ENCODE measurements at places on chromosomes 7 and 10.

DNA sequence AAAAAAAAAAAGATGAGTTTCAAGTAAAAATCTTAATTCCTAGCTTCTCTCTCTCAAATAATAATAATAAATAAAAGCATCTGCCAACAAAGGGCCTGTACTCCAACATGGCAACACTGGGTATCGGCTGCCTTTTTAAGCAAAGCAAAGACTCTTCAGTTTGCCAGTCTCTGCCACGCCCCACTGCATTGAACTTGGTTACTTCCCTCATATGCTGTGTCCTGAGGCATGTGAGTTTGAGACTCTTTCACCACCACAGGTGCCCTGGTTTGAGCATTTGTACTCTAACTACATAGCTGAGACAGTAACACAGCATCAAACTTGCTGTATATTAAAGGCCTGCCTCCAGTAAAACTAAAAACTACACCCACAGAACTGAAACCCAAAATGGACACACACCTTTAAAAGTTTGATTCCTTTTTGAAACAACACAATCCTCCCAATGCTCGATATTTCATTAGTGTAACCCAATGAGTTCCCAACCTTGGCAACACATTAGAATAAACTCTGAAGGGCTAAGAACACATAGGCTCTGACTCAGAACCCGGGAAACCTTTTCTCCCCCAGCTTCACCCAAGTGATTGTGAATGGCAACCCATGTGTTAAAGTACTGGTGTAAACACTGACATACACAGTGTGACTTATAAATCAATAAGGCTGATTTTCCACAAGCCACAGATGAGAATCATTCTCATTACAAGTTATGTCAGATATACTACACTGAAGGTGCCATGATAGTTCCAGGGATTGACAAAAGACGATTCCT, 12.0 kb downstream of the JAZF1 start:
- no peak for DNase-seq

GRCh38 chr7:155850001-155850436, 37.8 kb upstream of the SHH start:
- DNase-seq: no peak

DNA sequence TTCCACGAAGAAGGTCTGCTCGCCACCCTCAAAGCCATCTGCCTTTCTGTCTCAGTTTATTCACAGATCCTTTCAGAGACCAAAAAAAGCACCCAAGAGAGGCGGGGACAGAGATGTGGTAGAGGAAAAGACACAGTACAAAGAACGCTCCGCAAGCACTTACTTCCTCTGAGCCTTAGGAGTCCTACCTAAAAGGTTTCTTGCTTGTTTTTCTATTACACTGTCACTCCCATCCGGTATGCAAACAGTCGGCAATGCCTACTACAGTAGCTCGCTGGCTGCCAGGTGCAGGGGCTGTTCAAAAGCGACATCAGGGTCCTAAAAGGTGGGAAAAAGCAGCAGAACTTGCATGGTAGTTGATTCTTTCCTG, 816 bp downstream of the TECPR1 start:
- DNase-seq: no peak

DNA sequence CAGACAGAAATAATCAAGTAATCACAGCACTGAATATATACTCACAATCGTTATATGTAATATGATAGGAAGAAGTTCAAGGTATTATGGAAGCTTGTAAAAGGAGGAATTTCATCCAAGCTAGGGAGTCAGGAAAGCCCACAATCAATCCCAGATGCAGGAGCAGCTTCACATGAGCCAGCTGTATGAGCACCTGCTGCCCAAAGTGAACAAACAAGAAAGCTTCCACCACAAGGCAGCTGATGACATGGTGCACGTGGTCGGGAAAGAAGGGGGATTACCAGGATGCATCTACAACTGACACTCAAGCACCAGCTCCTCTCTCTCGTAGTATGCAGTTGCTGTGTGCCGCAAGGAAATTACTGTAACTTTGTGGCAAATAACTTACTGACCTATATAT, 225.2 kb downstream of the XPNPEP1 start:
- no peak for DNase-seq

DNA sequence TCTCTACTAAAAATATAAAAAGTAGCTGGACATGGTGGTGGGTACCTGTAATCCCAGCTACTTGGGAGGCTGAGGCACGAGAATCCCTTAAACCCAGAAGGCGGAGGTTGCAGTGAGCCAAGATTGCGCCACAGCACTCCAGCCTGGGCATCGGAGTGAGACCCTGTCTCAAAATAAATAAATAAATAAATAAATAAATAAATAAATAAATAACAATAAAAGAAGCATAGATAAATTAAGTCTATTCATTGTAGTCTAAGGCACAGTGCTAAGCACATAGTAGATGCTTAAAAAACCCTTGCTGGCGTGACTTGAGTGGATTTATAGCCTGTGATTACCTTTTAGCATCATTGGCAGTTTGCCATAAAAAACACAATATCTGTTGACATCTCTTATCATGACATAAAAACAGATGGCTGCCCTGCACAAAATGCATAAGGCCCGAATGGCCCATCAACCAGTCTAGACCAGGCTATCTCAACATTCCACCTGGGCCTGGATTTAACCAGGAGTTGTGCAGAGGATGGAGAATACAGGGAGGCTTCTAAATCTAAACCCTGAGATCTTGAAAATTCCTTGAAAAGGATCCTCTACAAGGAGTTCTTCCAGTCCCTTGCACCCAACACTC, 94.9 kb downstream of the PRLHR start:
- no peak for DNase-seq

DNA sequence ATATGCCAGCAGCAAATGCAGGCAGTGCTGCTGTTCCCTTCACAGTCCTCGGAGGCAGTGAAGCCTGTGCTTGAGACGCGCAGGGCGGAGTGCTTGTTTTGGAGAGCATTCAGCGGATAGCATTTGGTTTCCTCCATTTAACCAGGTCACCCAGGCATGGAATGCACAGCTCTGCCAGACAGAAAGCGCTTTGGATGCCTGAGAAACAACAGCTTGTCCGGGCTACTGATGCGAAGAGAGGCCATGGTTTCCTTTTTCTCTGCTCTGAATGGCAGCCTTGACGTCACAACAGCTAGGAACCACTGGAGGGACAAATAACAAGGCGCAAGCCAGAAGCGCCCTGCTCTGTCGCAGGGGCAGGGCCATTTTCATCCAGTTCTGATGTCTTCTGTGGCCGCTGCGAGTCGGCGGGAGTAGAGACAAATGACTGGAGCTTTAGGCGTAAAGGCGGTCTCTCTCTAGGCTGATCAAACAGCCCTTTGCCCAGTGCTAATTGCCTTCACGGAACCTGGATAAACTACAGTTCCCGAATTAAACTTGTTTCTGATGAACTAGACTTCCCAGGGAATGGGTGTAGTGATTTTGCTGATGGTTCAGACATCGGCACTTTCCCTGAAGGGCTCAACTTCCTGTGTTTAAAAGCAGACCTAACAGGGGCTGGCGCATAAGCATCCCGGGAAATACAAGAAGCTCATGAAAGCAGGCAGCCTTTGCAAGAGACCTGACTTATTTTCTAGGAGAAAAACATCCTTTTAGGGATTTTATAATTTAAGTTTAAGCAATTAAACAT, 187.6 kb upstream of the KLF14 start:
- no peak for DNase-seq

DNA sequence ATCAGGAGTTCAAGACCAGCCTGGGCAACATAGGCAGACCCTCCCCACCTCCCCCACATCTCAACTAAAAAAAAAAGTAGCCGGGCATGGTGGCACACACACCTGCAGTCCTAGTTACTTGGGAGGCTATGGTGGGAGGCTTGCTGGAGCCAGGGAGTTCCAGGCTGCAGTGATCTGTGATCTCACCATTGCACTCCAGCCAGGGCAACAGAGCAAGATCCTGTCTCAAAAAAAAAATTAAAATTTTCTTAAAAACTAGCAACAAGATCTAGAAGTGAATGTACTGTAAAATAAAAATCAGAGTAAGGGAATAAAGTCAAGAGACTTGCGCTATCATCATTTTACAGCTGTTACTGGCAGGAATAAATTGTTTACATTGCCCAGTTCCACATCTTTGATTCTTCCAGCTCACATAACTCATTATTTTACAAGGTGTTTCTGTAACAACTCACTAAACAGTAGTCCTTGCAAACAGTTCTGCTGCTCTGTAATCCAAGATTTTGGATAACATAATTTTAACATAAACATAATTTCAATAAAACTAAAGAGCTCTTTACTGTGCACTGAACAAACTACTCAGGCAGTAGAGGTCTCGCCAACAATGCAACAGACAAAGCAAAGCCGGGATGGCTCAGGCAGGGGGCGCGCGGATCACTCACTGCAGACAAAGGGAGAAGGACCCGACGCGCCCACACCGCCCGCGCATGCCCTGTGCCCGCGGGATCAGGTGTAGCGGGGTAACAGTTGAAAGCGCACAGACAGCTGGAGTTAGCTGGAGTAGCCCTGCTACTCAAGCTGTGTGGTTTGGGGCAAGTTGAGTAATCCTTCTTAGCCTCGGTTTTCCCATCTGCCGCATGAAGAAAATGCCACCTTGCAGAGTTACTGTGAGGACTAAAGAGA, 73.3 kb upstream of the NFE2L3 start:
- no peak for DNase-seq

Data from smooth muscle cell of the brain vasculature (primary cell).